T1000 (cell line): ENCODE measurements at places on chromosomes 12 and 14.
A peak's percentile ranks its signal among the peaks of the same experiment; 100 is the strongest.

DNA sequence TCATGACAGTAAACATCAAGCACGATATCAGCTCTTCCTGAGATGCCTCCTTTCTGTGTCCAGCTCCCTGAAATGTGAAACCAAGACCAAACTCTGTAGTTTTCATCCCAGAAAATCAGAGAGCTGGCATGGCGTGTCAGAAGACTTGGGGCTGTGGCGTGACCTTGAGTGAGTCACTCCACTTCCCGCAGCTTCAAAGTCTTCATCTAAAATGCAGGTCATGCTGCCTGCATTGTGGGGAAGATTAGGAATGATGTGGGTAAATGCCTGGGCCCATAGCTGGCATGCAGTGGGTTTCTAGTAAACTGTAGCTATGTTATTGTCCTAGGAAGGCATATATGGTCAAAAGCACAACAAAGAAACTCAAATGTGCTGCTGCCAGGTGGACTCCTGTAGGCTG, 28.8 kb downstream of the OAS2 start:
- DNase-seq = peak; percentile 4

- no peak for DNase-seq
These were observed 62.7 kb downstream of the RCOR1 start for GRCh38 chr14:102655137-102655536.

GRCh38 chr14:32252030-32252670, 49.1 kb upstream of the RNU6-8 start:
- DNase-seq = peak; percentile 40

DNA sequence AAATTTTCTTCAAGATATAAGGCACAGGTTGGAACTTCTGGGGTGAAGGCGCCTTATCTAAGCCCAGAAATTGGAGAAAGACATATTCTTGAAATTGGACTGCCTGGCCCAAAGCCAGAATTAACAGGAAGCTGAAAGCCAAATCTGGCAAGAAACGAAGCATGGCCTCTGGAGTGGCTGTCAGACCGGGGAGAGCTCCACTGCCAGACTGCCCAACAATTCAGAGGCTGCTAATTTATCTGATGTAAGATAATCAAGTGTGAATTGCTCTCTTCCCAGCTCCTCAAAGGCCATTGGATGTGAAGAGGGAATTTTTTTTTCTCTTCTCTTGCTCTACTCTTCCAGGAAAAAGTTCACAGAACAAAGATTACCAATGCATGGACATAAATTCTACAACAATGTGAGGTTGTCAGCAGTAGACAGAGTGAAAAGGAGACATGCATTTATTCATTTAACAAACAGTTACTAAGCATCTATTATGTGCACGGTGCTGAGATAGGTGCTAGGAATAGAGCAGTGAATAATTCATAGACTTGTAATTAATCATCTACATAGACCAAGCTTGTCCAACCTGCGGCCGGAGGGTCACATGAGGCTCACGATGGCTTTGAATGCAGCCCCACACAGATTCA, at the start of gene GDF3:
Gene GDF3 (minus strand): TSS at position 210 of the 632 bp plus-strand sequence. CDS start 47 bp downstream, at position 163.
- no peak for DNase-seq

DNA sequence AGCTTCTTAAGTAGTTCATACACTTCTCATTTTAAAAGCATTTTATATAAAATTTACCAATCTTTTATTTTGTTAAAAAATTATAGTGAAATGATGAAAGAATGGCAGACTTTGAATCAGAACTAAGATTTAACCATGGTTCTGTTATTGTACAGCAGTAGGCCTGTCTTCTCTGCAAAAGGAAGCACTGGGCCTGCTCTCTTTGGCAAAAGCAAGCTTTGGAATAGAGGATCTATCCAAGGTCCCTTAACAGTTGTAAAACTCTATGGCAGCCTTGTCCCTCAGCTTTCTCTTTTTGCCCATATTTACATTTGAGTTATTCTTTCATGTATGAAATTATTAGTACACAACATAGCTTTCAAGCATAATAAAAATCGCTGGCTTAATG, 82.8 kb downstream of the PLEKHG7 start:
- no peak for DNase-seq

DNA sequence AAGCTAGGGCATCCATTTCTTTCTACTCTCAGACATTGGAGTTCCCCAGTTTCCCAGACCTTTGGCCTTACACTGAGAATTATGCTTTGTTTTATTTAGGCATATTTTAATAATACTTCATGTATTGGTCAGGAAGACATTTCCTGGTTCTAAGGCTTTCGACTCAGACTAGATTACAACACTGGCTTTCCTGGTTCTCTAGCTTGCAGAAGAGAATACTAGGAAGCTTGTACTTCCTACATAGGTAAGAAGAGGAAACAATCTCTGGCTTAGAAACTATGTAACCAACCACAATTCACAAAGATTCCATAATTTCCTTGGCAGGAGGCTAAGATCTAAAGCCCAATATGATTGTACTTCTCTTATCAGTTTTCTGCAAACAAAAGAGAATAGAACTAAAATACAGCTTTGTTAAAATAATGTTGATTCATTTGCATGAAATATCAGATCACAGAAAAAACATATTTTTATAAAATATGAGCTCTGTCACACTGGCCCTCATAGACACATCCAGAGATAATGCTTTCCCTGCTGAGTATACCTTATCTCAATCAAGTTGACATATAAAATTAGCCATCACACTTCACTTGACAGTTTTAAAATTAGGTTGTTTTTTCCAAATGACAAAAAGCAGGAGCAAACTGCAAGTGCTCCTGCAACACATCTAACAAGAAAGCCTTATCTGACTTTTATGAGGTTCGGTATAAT, 30.5 kb downstream of the CLEC2D start:
- no peak for DNase-seq

- DNase-seq = no peak
These were observed 30.7 kb downstream of the FOXN3 start for GRCh38 chr14:89386212-89386886.

GRCh38 chr12:51388846-51389245, 2.4 kb downstream of the GALNT6 start:
- no peak for DNase-seq

DNA sequence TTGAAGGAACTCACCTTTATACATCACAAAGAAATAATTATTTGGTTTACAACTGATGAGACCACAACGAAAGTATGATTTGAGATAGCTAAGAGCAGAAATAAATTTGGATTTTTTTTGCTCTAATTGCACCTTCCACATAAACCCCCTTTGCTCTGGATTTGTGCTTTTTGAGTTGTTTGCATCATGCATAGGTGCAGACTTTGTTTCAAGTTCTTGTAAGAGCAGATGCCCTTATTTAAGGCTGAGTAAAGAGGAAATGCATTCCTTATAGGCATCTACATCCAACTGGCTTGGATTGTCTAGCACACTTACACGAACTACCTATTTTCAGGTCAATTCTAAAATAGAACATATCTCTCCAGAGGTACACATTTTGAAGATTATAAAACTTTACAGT, 6.6 kb upstream of the CCND2 start:
- DNase-seq = no peak

DNA sequence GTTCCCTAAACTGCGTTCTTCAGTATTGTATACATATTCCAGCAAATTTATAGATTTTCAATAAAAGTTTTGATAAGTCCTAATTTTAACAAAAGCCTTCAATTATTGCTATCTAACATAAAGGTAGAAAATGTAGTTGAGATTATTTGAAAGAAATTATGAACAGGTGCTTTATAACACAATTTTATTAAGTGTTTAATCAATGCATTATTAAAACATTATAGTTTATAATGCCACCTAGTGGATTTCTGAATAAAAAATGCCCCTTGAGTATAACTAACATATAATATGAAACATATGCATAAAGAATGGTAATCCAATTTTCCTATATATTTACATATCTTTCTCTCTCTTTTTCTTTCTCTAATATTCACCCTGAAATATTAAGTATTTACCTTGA, 515.3 kb downstream of the SLC6A15 start:
- no peak for DNase-seq

DNA sequence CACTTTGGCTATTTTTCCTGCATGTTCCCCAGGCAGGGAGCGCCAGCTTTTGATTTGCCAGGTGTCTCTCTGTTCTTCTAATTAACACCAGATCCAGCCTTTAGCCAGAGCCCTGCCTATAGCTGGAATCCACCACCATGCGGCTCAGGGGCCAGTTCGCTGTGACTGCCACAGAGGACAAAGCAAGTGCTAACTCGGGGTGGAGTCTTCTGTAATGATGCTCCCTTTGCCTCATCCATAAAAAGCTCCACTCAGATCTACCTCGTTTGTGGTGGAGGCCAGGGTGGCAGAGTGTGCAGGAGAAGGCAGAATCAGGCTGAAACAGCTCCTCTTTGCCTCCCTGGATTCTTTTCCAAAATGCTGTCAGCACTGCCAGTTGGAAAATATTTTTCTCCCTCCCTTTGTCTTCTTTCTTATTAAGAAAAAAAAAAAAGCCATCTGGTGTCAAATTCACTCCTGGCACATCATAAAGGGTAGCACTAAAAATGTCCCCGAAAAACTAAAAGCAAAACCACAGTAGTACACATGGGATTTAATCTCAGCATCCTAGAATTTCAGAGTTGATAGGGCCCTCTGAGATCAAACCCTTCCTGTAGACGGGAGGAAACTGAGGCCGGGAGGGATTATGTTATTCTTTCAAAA, 18.0 kb upstream of the CTDSP2 start:
- no peak for DNase-seq

DNA sequence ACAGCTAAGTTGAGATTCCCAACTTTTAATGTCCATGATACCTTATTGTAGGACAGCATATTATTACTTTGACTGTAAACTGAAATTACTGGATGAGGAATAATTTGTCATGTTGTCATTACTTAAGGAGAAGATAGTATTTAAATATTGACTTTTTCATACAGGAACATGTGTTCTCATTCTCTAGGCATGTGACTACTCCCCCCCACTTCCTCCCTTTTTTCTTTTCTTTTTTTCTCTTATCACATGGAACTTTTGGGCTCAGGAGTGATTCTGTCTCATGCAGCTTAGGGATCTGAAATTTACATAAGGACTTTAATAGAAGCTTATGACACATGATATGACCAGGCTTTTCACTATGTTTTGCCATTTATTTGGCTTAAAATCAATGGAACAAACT, 127.7 kb upstream of the SLCO1C1 start:
- no peak for DNase-seq

GRCh38 chr12:74552201-74552600, 14.6 kb downstream of the ATXN7L3B start:
- no peak for DNase-seq

GRCh38 chr12:95633732-95634465, 82.6 kb upstream of the USP44 start:
- DNase-seq = no peak

DNA sequence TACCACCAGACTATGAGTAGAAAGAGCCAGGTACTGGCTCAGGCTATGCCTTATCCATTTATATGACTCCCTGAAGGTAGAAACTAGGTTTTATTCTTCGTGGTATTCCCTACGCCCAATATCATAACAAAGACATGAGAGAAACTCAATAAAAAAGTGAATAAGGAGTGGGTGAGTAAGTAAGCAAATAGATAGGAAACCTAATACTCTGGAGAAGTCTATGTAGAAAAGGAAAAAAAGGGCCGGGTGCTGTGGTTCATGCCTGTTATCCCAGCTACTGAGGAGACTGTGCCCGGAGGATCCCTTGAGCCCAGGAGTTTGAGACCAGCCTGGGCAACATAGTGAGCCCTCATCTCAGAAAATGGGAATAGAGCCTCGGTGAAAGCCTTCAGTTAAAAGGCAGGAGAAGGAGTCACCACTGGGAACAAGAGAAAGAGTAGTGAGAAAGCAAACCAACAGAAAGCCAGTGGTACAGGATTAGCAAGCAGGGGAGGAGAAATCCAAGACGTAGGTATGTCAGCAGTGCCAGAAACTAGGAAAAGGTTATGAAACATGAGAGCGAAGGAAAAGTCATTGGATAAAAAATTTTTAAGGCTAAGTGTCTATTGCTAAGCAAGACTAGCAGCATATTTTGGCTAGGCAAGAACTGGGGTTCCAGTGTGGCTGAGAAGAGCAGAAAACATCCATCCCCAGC, 6.0 kb upstream of the OR6J1 start:
- DNase-seq = no peak

DNA sequence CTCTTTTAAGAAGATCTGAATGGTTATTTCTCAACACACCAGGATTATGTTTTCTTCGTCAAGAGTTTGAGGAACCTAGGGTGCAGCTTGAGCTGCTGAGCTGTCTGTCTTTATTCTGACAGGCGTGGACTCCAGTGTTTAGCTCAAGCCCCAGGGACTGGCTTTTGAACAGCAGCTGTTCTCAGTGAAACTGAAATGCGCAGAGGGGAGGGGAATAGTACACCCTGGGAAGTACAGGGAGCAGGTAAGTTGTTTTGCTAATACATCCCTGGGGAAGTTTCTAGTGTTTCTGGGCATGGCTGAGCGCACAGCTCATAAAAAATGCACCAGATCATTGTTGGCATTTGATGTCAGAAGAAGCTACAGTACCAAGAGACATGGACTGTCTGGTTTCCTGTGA, 659.8 kb downstream of the DIO2 start:
- no peak for DNase-seq

- DNase-seq = no peak
These were observed 53.2 kb upstream of the HIF1A start for GRCh38 chr14:61641914-61642613.

GRCh38 chr12:122147514-122148290, 26.3 kb downstream of the IL31 start:
- no peak for DNase-seq

DNA sequence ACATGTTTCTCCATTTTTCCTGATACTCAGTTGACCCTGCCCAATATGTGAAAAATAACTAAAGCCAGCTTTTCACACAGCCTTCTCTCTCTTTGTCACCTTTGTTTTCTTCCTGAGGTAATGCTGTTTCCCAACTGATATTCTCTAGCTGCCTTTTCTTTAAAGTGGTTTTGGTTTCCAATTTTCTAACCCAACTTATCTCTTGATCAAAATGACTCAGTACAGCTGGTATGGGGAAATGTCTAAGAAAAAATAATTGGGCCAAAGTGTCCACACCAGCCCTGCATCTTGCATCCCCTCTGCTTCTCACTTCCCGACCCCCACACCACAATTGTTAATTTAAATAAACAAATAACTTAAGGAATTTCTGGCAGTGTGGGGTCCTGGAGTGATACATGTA, 193.8 kb downstream of the SYT1 start:
- DNase-seq = no peak
